ENCODE measurements at places on chromosomes 1 and 21. TPM values are rescaled to one million over a fixed set of nuclear protein-coding genes. Genes with fewer than 3 reads are reported as not detected.

SLC9A1 gene
- 3.1 TPM for total RNA-seq

PLEKHN1 gene
- total RNA-seq = not detected

DNA sequence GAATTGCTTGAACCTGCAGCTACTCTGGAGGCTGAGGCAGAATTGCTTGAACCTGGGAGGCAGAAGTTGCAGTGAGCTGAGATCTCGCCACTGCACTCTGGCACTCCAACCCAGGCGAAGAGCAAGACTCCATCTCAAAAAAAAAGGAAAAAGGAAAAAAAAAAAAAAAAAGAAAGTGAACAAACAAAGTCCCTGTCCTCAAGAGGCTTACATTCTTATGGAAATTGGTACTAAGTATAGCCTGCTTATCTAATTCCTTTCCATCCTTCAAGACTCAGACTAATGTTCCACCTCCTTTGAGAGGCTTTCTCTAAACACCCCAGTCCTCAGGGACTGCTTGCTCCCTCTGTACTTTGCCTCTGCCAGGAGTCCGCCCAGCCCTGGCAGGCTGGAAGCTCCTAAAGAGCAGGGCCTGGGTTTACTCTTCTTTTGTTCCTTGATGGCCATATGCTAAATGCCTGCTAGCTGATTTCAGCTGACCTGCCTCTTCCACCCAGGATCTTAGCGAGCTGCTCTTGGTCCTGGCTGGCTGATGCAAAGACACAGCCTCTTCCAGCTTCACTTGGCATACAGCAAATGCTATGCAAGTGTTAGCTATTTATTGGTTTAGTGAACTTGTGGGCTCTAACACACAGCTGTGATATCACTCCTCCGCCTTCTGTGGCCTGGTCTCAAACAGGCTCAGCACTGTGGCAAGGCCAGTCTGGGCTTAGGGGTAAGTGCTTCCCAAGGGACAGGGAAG, 9.8 kb downstream of the SLC9A1 start:
- H3K36me3 ChIP-seq = no peaks in the 10 kb centered on the region
- peaks cover 36% of the 10 kb centered on the region for H3K4me1 ChIP-seq
- peak overlapping the region; percentile 62 for H3K27ac ChIP-seq

DNA sequence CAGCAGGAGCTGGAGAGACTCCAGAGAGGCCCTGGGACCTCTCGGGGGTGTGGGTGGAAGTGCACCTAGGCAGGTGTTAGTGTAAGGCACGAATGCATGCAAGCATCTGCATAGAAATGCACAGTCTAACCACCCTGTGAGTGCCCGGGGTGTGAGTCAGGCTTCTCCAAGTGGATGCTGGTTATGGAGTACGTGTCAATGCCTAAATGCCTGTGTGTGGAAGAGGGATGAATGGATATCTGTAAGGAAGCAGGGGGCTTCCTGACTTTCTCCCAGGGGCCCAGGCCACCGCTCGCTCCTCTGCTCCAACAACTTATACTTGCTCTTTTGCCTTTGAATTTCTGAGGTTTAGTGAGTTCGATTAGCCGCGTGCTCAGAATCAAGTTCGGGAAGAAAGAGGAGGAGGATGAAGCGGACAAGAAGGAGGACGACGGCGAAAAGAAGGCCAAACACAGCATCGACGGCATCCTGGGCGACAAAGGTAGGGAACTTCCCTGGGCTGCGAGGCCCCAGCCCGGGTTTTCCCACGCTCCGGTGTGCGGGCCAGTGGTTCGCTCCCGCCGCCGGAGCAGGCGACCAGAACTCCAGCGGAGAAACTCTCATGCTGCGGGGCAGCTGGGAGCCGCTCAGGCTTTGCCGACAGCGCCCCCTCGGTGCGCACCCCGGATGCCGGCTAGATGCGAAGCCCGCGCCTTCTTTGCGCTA, 5.4 kb downstream of the PAX7 start:
- peaks cover 56% of the 10 kb centered on the region for H3K4me1 ChIP-seq
- no peak for DNase-seq
- peak overlapping the region; percentile 17 for H3K27ac ChIP-seq
- peak overlapping the region; percentile 69 for H3K4me3 ChIP-seq
- H3K27me3 ChIP-seq = peaks cover 97% of the 10 kb centered on the region
- peaks cover 23% of the 10 kb centered on the region for H3K36me3 ChIP-seq

DNA sequence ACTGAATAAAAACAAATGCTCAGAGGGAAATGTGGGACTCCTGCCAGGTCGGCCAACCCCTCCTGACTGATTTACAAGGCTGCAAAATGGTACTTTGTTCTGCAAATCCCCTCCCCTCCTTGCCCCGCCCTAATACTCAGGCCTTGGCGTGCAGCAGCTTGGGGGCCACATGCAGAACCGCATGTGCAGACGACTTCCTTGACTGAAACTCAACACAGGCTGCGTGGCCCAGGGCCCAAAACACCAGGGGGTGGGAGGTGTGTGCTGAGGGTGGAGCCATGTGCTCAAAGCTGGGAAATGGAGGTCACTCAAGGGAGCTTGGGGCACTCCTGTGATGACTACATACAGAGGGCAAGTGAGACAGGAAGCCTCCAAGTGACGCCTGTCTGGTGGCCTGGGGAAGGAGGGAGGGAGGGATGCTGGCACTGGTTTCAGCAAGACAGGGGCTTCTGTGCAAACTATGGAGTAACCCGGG, 87.2 kb downstream of the MRPL37 start:
- peak overlapping the region; percentile 97 for H3K27ac ChIP-seq
- no peak overlapping the region for H3K4me3 ChIP-seq
- no peaks in the 10 kb centered on the region for H3K27me3 ChIP-seq
- peak; percentile 87 for DNase-seq
- no peaks in the 10 kb centered on the region for H3K36me3 ChIP-seq

DNALI1 gene
- 8.2 TPM for total RNA-seq
